ENCODE measurements at places on chromosomes 4 and X. TPM values are rescaled to one million over a fixed set of nuclear protein-coding genes. Genes with fewer than 3 reads are reported as not detected.
A peak's percentile ranks its signal among the peaks of the same experiment; 100 is the strongest.

The SSX4 gene
- not detected for total RNA-seq

The MAP3K15 gene
- total RNA-seq, result 4.2 TPM

GRCh38 chr4:154626793-154627484 is 14.5 kb upstream of the FGG start:
- peak; percentile 78 for DNase-seq

The KIF4A gene
- 18.0 TPM for total RNA-seq

The BEX4 gene
- total RNA-seq, result 68.1 TPM

DNA sequence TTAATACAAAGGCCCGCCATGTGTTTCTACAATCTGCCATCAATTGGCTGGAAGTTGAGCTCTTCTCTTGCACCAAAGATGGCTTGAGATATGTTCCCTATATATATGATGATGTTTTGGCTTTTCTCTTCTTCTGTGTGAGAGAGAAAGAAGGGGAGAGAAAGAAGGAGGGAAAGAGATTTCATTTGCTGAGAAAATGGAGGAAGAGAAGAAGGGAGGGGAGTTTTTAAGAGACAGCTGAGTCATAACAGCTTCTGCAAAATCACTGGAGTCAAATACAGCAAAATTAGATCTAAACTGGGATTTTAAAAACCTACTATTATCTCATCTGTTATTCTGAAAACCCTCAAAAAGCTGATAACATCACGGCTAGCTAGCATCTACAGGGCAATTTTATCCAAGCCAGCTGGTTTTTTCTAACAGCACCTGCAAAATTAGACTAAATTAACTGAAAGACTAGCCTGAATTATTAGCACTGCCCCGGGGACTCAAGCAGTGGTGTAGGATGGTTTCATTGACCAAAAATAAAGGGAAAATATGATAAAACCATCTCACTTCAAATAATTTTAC is 647.6 kb upstream of the ACTRT1 start:
- no peak for DNase-seq

- DNase-seq, result no peak
These were observed 11.7 kb downstream of the PITX2 start for GRCh38 chr4:110610940-110611831.

- no peak for DNase-seq
These were observed 67.6 kb upstream of the MTNR1A start for GRCh38 chr4:186622788-186623464.

DNA sequence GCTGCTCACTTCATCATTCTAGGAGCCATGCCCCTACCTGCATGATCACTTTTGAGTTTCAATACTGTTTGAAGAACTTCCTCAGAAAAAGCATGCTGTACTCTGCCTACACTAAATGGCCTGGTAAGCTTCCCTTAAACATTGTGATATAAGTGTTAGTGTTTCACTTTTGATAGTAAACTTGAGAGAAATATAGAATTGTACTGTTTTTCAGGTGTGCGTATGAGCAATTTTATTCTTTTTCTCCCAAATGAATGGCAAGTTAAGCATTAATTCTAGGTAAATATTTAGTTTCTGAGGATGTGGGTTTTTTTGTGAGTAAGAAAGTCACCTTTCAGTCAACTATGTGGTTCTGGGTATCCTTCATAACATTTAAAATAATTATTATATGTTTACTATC is 484.5 kb downstream of the IL15 start:
- no peak for DNase-seq

DNA sequence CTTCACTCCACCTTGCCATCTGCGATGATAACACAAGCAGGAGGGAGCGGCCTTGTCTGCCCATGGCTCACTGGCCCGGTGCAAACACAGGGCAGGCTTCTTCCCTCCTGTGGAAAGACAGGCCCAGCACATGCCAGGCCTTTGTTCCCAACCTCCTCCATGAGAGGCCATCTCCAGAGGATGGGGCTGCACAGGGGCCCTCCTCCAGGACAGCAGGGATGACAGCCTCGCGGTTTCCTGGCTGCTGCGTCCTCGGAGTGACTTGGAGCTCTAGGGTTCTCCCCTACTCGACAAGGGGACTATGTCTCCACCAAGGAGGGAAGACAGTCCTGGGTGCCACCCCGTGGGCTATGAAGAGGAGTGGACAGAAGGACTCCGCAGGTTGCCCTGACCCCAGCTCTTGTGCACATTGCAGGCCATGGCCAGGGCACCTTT is 21.8 kb downstream of the RNF212 start:
- DNase-seq, result no peak

The HSFX3 gene
- total RNA-seq, result not detected

DNA sequence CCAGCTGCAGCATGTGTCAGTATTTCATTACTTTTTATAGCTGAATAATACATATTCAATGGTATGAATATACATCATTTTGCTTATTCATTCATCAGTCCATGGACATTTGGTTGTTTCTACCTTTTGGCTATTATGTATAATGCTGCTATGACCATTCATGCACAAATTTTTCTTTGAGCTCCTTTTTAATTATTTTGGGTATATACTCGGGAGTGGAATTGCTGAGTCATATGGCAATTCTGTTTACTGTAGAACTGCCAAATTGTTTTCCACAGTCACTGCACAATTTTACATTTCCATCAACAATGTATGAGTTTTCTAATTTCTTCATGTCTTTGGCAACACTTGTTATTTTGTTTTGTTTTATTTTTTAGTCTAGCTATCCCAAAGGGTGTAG is 405.9 kb upstream of the PITX2 start:
- no peak for DNase-seq

DNA sequence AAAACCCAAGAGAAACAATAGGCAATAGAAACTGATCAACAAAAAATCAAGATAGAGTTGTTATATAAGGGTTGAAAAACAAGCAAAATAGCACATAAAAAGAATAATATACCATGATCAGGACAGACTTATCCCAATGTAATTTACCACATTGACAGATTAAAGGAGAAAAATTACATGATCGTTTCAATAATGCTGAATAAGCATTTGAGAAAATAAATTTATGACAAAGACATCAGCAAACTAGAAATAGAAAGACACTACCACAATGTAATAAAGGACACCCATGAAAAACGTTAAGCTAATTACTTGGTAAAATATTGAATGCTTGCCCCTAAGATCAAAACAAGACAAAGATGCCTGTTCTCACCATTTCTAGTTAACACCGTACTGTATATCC is 105.6 kb downstream of the ARHGEF9 start:
- no peak for DNase-seq

The RBMXL3 gene
- not detected for total RNA-seq

DNA sequence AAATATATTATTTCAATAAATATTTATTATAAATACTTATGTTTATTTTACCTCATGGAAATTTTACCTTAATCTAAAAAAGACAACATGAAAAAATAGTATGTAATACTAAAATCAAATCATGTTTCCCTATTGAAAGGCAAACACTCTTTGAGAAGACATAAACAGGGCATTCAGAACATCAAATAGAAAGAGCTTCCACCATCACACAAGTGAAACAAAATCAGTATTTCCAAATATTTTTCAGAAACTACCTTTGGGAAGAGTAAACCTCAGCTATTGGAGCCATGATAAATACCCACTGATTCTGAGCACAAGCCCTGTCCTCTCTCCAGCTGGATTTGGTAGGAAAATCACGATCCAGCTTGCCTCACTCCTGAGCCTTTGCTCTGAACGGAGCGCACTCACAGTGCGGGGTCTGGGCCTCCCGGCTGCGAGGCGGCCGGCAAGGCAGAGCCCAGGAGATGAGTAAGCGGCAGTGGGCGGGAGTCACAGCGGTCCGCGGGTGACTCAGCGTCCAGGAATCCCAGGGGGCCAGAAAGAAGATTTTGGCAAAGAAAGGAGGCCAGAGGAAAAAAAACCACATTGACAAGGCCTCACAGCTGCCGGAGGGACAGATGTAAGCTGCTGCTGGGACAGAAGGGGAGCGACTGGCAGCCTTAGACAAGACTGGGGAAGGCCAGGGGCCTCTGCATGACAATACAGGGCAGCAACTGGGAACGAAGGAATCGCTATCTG is 14.7 kb upstream of the ANXA5 start:
- peak; percentile 47 for DNase-seq

DNA sequence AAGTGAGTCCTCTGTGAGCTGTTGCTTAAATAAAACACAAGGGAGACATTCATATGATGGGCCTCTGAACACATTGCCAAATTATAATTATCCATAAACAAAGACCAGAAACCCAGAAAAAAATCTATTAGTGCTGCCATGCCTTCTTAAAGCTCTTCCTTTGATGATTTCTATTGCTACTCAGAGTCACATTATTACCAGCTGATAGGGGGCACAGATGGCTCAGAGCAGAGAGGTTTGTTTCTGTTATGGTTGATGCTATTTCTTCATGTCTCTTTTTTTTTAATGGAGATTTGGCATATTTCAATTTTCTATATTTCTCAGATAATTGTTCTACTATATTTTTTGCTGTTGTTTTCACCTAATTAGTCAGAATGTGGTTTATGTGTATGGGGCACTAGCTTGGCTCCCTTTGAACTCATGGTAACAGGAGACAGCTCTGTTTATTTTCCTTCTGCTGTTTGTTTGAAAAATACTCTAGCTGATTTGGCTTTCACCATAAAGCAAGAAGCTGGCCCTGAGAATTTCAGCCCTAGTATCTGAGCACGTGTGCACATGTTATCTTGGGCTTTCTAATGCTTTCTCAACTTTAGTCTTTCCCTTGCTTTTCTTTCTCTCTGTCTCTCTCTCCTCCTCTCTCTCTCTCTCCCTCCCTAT is 568.8 kb downstream of the PPARGC1A start:
- DNase-seq, result no peak

- no peak for DNase-seq
These were observed 25.3 kb downstream of the STIM2 start for GRCh38 chr4:26885912-26886274.

The PAK3 gene
- 18.4 TPM for total RNA-seq

DNA sequence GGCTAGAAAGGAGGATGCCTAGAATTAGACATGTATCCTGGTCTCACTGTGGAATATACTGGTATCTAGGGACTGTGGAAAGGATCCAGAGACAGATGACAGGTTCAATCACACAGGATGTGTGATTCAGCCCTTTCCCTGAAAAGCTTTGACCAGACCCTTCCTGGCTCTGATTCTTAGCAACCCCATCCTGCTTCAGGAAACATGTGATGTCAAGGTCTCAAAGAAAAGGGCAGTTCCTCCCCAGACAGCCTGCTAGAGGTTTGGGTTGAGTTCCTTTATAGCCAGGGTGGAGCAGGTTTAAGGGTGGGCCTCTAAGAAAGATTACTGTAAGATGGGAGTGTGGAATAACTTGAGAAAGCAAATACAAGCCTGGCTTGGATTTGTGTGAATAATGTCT is 3.0 kb downstream of the BMP15 start:
- DNase-seq, result no peak

- no peak for DNase-seq
These were observed 72.3 kb upstream of the GRID2 start for GRCh38 chr4:92231511-92231910.

DNA sequence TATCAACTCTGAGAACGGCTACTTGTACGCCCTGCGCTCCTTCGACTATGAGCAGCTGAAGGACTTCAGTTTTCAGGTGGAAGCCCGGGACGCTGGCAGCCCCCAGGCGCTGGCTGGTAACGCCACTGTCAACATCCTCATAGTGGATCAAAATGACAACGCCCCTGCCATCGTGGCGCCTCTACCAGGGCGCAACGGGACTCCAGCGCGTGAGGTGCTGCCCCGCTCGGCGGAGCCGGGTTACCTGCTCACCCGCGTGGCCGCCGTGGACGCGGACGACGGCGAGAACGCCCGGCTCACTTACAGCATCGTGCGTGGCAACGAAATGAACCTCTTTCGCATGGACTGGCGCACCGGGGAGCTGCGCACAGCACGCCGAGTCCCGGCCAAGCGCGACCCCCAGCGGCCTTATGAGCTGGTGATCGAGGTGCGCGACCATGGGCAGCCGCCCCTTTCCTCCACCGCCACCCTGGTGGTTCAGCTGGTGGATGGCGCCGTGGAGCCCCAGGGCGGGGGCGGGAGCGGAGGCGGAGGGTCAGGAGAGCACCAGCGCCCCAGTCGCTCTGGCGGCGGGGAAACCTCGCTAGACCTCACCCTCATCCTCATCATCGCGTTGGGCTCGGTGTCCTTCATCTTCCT is 2.7 kb downstream of the PCDH10 start:
- peak; percentile 49 for DNase-seq

The UGT2A3 gene
- total RNA-seq, result 0.67 TPM

The MAGEA2B gene
- total RNA-seq, result not detected

- DNase-seq, result no peak
These were observed 93.4 kb downstream of the NHSL2 start for GRCh38 chrX:72003811-72004750.

GRCh38 chr4:143021384-143021783 is 163.3 kb upstream of the USP38 start:
- DNase-seq, result no peak

The BEX1 gene
- total RNA-seq, result 123 TPM

The SPANXN3 gene
- total RNA-seq, result not detected

DNA sequence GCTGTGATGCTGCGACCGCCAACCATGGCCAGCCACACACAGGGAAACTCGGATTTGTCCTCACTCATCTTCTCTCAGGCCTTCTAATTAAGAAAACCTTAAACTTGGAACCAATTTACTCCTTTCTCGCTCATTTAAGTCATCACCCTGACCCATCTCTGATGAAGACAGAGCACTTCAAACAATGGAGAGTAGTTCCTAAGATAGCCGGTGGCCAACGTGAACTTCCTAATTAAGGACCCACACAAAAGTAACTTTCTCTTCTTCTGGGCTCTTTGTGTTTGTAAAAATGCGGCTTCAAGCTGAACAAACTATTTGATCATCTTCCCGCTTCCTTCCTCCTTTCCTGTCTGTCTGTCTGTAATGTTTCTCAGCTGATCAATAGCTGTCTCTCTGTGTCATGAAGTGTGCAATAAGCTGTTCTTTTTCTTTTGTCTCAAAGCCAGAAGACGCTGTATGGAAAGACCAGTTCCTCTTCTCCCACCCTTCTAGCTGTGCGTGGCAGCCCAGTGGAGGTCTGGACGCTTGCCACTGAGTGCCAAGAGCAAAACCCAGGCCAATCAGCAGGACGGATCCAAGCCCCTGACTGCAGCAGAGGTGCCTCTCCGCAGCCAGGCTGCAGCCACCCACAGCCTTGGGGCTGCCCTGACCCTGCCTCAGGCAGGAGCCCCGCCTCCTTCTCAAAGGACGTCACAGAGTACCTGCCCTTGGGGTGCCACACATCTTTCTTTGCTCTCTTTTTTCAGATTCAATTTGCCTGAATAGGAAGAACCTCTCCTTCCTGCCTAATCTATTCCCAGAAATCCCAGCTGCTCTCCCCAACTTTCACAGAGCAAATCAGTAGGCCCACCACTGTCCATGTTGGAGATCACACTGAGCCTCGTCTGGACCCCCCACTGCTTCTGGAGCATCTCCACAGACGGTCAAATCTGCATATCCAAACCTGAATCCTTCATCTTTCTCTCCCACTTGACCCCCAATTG is 59.3 kb downstream of the MAML3 start:
- no peak for DNase-seq

- DNase-seq, result no peak
These were observed 242.8 kb downstream of the PCDH7 start for GRCh38 chr4:30962939-30963338.

- DNase-seq, result no peak
These were observed 135.1 kb upstream of the ATP6AP2 start for GRCh38 chrX:40445691-40446090.
